ENCODE measurements at places on chromosomes 12 and 14.

- peak; percentile 34 for DNase-seq
Observed at GRCh38 chr12:38328306-38328895, 11.8 kb downstream of the ALG10B start.

GRCh38 chr14:34334329-34334728, 127.7 kb downstream of the SPTSSA start:
- DNase-seq: peak; percentile 39

- DNase-seq: no peak
Observed at GRCh38 chr12:89935850-89936249, 227.2 kb upstream of the ATP2B1 start.

DNA sequence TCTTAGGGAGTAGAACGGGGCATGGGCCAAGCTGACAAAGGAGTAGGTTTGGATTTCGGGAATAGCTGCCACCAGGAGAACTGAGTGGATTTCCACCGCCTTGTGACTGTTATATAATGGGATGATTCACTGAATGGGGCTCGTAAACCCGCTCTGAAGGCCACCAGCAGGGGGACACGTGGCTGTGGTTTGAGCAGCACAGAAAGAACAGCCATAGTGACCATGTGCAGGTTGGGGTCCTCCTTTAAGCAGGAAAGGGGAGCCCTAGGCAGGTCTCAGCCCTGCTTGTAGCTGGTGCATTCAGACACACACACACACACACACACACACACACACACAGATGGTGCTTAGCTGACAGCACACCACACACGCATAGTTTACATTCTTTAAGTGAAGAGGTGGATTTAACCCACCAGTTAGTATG, 8.6 kb upstream of the ASB2 start:
- peak; percentile 78 for DNase-seq

DNA sequence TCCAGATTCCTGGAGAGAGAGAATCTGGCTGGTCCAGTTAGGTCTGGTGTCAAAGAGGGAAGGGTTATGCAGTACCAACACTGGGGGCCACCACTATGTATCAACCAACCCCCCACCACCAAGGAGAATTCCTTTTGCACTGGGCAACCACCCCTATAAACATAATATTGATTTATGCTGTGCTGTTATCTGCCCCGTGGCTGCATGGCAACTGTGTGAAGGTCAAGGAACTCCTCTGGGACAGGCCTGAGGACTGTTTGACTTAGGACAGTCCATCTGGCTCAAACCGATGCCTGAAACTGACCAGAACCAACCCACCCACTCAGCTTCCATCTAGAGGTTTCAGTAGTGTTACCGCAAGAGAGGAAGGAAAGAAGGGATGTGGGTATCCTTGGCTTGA, 20.5 kb downstream of the PLEKHH1 start:
- DNase-seq: no peak

GRCh38 chr14:91861091-91861490, 6.2 kb downstream of the TC2N start:
- DNase-seq: no peak

GRCh38 chr14:64074961-64075612, 219.1 kb downstream of the ESR2 start:
- peak; percentile 4 for DNase-seq

- peak; percentile 51 for DNase-seq
Observed at GRCh38 chr12:120240495-120240833, 25.1 kb downstream of the PXN start.

GRCh38 chr12:20272801-20273200, 95.5 kb upstream of the PDE3A start:
- DNase-seq: no peak

- DNase-seq: peak; percentile 65
Observed at GRCh38 chr12:95763809-95764253, 26.7 kb downstream of the NTN4 start.

DNA sequence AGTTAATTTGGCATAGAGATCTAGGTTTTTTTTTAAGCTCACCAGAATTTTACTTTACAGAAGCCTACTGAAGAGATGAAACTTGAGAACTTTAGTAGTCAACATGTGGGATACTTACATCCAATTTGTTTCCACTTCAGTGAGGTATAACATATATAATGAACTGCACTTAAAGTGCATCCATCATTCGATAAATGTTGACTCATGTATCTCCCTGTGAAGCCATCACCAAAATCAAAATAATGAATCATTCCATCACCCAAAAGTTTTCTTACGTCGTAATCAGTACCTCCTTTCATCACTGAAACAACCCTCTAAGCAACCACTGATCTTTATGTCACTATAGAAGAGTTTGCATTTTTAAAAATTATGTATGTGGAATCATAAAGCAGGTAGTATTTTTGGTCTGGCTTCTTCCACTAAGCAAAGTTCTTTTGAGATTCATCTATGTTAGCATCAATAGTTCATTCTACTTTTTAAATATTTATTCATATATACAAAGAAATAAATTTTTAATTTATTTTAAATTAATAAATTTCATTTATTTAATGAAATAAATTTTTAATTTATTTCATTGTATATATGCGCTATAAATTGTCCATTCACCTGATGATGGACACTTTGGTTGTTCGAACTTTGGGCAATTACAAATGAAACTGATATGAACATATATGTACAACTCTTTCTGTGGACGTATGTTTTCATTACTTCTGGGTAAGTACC, 2.0 kb upstream of the CPNE8 start:
- no peak for DNase-seq

- no peak for DNase-seq
Observed at GRCh38 chr12:91176915-91177314, 5.7 kb downstream of the DCN start.

DNA sequence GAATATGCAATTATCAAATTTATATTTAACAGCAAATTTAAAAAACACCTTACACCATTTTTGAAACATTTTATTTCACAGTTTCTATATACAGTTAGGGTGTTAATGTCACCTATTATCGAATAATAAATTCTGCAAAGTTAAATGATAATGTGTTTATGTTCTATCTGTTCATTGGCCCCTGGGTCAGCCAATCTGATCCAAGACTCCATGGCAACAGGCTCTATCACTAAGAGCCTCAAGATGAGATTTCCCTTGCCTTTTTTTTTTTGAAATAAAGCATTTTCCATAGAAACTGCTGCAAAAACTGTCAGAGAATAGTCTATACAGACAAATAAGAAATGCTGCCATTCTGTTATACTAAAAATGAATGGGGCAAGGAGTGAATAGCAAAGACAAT, 83.2 kb upstream of the STAC3 start:
- DNase-seq: no peak

Measured in RPMI7951 (cell line).